ENCODE measurements at places on chromosomes 2 and 18.
A peak's percentile ranks its signal among the peaks of the same experiment; 100 is the strongest.

GRCh38 chr2:223165423-223166214 lies 113.6 kb downstream of the KCNE4 start:
- DNase-seq: no peak

DNA sequence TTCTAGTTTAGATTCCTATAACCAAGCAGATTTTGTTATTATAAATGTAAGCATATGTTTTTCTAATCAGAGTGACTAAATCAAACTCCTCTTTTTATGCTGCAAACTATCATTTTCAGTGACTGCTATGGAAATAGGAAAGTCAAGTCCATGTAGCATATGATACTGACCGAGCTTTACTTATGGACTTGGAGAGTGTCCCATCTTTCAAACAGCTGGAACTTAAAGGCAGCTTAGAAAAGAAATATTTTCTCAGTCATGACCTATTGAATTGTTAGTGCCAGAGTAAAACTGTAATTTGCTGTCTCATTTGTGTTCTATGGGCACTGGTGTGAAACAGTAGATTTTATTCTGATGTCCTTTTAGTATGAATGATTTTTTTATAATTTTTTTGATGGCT lies 76.7 kb downstream of the PHLPP1 start:
- DNase-seq: no peak

DNA sequence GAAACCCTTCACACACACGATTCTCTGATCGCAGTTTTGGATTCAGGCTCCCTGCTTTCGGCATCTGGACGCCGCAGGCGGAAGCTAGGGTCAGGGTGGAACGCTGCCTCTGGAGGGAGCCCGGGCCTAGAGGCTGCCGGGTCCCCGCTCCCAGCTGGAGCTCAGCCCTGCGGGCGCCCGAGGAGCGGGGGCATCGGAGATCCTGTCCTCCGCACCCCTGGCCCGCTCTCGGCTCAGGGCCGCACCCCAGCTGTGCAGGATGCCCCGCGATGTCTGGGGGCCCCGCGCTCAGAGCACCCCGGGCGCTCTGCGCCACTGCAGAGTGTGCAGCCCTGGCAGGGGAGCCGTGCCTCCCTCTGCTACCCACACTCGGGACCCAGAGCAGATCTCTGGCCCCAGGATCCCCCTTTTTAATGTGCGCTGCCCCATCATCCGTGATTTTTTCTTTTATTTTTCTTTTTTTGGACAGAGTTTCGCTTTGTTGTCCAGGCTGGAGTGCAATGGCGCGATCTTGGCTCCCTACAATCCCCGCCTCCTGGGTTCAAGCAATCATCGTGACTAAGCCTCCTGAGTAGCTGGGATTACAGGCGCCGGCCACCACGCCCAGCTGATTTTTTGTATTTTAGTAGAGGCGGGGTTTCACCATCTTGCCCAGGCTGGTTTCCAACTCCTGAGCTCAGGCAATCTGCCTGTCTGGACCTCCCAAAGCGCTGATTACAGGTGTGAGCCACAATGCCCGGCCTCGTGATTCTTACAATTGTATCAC lies 54.8 kb upstream of the TUBA3E start:
- DNase-seq: peak; percentile 63

DNA sequence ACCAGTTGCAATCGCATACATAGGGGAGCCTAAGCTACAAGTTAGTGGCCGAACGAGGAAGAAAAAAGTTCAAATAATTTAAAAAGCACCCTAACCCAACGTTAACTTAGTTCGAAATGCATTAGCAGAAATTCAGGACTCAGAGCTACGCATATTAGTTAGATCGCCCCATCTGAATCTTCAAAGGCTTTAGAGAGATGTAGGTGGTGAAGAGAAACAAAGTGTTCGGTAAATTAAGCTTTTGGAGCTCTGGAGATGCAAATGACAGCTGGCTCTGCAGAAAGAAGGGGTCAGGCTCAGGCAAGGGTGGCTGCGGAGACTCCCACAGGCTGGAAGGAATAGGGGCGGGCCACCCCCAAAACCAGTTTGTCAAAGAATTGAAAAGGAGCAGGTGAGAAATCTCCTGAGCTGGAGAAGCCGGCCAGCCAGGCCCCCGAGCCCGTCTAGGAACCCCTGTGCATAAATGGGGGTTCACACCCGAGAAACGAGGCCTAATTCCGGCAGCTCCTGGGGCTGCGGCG lies 621 bp downstream of the TXNL1 start:
- no peak for DNase-seq

DNA sequence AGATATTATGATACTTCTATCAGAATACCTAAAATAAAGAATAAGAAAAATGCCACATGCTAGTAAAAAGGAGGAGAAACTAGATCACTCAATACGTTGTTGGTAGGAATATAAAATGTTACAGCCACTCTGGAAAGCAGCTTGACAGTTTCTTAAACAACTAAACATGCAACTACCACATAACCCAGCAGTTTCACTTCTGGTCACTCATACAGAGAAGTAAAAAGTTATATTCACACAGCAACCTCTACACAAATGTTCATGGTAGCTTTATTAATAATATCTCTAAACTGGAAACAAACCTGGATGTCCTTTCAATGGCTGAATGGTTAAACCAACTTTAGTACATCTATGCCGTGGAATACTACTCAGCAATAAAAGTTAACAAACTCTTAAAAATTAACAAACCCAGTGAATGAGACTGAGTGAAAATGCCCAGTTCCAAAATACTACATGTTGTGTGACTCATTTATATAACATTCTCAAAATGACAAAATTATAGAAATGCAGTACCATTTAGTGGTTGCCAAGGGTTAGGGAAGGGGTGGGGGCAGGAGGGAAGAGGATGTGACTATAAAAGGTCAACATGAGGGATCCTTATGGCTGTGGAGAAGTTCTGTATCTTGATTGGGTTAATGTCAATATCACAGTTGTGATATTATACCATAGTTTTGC lies 124.1 kb downstream of the MMADHC start:
- DNase-seq: no peak

All from retina (tissue), 1 donor.